Stimulated activated CD4-positive, alpha-beta T cell treated with anti-CD3 and anti-CD28 coated beads, Interleukin-12 subunit alpha, Interleukin-12 subunit beta, amount 100 ng/mL, for 24 hours (primary cell): ENCODE measurements at places on chromosomes 5 and 9.

- peak; percentile 41 for DNase-seq
Measured at GRCh38 chr9:100472788-100473275, at the start of gene TMEFF1. Gene TMEFF1, plus strand, starts transcription at chr9:100473149. Its CDS starts 396 bp downstream, at chr9:100473545.

- DNase-seq = no peak
Measured at GRCh38 chr5:38830521-38831051, 15.2 kb upstream of the OSMR start.

GRCh38 chr5:105030153-105030552 lies 1467.6 kb upstream of the NUDT12 start:
- DNase-seq = no peak

GRCh38 chr9:113444736-113445135 lies 18.8 kb upstream of the RGS3 start:
- no peak for DNase-seq

- no peak for DNase-seq
Measured at GRCh38 chr9:83154821-83155220, 91.9 kb upstream of the RASEF start.

GRCh38 chr5:163976696-163977095 lies 471.3 kb downstream of the MAT2B start:
- DNase-seq = no peak

DNA sequence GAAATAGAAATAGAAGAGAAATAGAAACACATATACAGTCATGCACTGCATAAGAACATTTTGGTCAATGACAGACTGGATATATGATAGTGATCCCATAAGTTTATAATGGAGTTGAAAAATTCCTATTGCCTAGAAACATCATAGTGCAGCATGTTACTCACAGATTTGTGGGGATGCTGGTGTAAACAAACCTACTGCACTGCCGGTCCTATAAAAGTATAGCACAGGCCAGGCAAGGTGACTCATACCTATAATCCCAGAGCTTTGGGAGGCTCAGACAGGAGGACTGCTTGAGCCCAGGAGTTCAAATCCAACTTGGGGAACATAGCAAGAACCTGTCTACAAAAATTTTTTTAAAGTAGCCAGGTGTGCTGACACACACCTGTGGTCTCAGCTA lies 240.6 kb upstream of the MAP3K1 start:
- DNase-seq = no peak

- DNase-seq = no peak
Measured at GRCh38 chr5:170755679-170756456, 27.7 kb upstream of the GABRP start.

DNA sequence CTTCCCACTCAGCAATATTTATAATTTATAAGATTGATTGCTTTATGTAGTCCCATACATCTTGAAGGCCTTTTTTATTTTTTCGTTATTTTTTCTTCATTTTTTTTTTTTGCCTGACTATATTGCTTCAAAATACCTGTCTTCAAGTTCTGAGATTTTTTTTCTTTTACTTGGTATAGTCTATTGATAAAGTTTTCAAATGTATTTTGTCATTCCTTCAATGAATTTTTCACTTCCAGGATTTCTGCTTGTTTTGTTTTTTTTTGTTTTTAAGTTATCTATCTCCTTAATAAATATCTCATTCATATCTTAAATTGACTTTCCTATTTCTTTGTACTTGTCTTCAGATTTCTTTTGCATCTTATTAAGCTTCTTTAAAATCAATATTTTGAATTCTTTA lies 905.6 kb upstream of the CDH6 start:
- no peak for DNase-seq
